ENCODE measurements at places on chromosomes 2 and 18.
A peak's percentile ranks its signal among the peaks of the same experiment; 100 is the strongest.

- no peak for DNase-seq
Observed at GRCh38 chr2:20593072-20594034, 57.5 kb downstream of the HS1BP3 start.

DNA sequence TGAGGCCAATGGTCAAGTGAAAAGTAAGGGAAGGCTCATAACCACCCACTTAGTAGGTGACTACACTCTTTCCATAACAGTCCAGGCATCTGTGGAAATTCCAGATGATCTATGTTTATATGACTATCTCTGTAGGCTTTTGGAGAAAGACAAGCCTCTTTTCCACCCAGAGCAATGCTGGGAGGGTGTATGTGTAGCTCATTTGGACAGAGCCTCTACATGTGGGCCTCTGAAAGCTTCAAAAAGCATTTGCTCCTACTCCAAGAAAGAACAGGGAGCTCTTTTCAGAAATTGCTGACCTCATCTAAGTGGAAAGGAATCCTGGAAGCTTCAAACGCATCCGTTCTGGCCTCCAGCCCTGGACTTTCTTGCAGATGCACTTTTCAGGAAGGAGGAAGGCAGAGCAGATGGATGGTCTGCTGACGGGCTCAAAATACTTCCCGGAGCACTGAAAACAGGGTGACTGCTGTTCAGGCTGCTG, 308.7 kb downstream of the LRATD1 start:
- DNase-seq, result no peak

DNA sequence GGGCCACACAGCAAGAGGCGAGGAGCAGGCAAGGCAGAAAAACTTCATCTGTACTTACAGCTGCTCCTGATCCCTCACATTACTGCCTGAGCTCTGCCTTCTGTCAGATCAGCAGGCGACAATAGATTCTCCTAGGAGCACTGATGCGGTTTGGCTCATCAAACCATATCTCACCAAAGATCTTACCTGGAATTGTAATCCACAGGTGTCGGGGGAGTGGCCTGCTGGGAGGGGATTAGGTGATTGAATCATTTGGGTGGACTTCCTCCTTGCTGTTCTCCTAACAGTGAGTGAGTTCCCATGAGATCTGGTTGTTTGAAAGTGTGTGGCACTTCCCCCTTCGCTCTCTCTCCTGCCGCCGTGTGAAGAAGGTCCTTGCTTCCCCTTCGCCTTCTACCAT, 647.3 kb downstream of the SOCS6 start:
- DNase-seq, result no peak

- no peak for DNase-seq
Observed at GRCh38 chr2:224934526-224935188, 107.6 kb downstream of the DOCK10 start.

GRCh38 chr2:222837643-222838056, 23.2 kb upstream of the ACSL3 start:
- no peak for DNase-seq

DNA sequence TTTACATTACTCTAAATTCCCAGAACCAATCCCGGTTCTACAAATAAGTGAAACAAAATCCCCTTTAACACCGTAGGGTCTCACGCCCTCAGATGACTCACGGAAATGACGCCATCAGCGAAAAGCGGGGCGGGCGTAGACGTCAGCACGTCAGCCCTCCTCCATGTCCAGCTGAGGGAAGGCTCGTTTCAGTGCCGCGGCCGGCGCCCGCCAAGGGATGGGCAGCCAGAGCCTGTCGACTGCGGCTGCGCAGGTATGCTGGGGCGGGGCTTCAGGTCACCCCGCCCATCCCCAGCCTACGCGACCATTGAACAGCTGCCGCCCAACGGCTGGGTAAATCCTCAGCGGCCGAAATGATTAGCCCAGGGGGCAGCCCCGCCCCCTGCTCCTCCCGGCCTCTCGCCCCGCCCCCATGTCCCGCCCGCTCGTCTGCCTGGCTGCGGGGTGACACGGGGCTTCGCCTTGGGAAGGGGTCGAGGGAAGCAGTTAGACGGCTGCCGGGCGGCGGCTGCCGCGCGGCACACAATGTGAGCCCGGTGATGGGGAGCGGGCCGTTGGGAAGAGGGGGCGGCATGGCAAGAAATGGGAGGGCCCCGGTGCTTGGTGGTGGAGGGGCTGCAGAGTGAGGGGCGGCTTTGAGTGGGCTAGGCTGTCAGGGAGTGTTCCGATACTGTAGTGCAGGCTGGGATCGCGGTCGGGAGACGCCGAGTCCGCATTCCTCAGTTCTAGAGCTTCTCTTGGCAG, at the start of gene NBEAL1:
NBEAL1 (plus strand) TSS at position 420 of the 744 bp plus-strand sequence. CDS start 1,510 bp downstream, outside the sequence.
- peak; percentile 91 for DNase-seq

Measured in stimulated activated CD4-positive, alpha-beta T cell treated with anti-CD3 and anti-CD28 coated beads, TNF-alpha, amount 100 ng/mL, for 48 hours (primary cell).